Endothelial cell of umbilical vein (primary cell): ENCODE measurements at places on chromosomes 5 and 9.

GRCh38 chr9:72579190-72579589 is 57.8 kb downstream of the TMC1 start:
- peak; percentile 59 for DNase-seq

GRCh38 chr5:58582019-58582802 is 664 bp upstream of the RAB3C start:
- no peak for DNase-seq

DNA sequence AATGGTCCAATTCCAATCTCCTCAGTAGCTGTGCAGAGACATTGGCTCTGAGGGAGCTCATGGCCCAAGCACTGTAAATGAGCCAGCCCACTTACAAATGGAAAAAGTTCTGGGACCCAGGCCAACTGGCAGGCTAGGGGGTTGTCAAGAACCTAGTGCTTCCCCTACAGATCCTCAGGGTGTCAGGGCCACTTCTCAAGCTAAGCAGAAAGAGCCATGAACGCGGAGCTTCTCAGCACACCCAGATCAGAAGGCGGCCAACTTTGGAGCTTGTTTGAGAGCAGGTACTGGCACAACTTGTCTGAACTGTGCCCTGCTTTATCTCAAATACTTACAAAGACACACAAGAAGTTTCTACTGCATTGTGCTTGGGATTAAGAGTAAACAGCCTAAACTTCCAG is 17.5 kb downstream of the TLE1 start:
- DNase-seq, result peak; percentile 69

- DNase-seq, result no peak
These were observed 5.3 kb downstream of the ELAVL2 start for GRCh38 chr9:23820451-23821374.

GRCh38 chr5:175281714-175282113 is 162.3 kb downstream of the DRD1 start:
- DNase-seq, result no peak

GRCh38 chr9:133134388-133135145 is 13.5 kb upstream of the RALGDS start:
- DNase-seq, result no peak

GRCh38 chr5:134136771-134137170 is 22.3 kb downstream of the TCF7 start:
- no peak for DNase-seq

GRCh38 chr5:50727845-50728244 is 61.4 kb downstream of the PARP8 start:
- DNase-seq, result no peak

GRCh38 chr5:127400539-127400938 is 109.9 kb downstream of the MEGF10 start:
- DNase-seq, result no peak

GRCh38 chr5:86175224-86175623 is 442.5 kb upstream of the COX7C start:
- DNase-seq, result no peak

- DNase-seq, result no peak
These were observed 1159.6 kb downstream of the CDH18 start for GRCh38 chr5:18828351-18828750.

DNA sequence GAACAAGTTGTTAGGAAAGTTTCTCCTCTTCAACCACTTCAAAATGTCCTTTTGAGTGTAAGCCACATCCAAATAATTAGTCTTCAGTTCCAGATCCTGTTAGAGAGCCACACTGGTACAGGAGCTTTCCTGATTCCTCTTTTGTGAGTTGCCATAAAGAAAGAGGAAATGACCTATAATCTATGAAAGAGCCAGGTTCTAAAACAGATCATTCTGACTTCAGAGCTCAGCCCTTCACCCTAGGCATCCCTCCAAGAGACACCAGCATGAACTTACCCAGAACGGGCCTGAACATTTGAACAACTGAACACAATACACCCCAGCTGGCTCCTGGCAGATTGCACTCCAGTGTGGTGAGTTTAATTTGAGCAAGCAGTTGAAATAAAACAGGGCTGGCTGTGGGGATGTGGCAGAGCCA is 25.7 kb downstream of the SLC1A1 start:
- no peak for DNase-seq

GRCh38 chr9:68541568-68541967 is 885 bp upstream of the TMEM252 start:
- DNase-seq, result no peak

GRCh38 chr5:136048966-136049365 is 20.2 kb downstream of the TGFBI start:
- no peak for DNase-seq

DNA sequence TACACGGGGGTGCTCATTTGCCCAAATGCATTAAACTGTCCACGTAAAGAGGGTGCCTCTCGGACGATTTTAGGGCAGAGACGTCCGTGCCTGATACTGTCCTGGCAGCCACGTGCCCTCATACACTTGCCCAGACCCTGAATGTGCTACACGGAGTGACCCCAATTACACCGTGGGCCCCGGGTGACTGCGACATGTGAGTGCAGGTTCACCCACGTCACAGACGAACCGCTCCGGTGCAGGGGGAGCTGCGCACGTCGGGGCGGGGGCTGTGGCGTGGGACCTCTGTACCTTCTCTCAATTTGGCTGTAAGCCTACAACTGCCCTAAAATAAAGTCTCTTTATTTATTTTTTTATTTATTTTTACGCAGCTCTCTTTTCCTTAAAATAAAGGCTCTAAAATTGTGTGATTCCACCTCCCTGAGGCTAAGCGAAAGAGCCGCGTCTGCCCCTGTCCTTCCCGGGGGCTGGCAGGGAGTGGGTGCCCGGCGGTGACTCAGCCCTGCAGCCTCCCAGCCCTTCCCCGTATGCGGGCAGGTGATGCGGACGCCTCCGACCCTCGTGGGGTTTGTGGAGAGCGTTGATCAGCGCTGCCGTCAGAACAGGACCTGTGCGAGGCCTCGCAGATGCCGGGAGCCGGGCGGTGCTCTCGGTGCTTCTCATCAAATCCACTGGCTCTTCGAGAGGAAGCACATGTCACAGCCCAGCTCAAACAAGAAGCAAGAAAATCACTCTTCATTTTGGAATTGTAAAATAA is 9.2 kb upstream of the EGFL7 start:
- no peak for DNase-seq

- DNase-seq, result no peak
These were observed 98.2 kb upstream of the GRHPR start for GRCh38 chr9:37324261-37324683.
